Stimulated activated CD4-positive, alpha-beta T cell treated with anti-CD3 and anti-CD28 coated beads, Interleukin-2, amount 100 ng/mL, for 4 hours (primary cell): ENCODE measurements at places on chromosomes 13 and 19.

DNA sequence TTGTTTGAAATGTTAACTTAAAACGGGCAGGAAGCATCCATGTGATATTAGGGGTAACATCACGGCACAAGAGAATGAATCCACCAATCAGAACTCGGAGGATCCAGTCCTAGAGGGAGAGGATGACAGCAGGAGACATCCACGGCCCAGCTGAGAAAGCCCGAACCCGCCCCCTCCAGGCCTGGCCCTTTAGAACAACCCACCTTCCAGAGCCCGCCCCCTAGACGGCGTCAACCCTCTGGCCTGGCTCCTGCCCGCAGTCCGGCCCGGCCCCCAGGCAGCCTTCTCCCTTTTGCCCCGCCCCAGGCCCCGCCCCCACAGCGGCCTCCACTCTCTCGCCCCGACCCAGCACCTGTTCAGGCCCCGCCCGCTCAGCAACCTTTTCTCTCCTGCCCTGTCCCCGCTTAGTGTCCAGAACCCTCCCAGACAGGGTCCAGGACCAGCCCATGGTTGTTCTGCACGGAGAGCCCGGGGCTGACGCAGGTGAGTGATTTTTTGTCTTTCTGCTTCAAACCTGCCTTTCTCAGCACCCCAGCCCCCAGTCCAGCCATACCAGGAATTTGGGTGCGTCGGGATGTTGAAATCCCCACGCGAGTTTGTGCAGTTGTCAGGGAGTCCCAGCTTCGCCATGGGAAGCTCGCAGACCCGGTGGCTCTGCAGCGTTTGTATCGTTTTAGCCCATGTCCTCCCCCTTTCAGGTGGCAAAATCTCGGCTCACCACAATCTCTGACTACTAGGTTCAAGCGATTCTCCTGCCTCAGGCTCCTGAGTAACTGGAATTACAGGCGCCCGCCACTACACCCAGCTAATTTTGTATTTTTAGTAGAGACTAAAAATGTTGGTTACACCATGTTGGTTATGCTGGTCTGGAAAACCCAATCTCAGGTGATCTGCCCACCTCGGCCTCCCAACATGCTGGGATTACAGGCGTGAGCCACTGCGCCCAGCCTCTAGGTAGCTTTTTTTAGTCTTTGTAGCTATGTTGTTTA lies 16.1 kb downstream of the ZNF816 start:
- DNase-seq = no peak

DNA sequence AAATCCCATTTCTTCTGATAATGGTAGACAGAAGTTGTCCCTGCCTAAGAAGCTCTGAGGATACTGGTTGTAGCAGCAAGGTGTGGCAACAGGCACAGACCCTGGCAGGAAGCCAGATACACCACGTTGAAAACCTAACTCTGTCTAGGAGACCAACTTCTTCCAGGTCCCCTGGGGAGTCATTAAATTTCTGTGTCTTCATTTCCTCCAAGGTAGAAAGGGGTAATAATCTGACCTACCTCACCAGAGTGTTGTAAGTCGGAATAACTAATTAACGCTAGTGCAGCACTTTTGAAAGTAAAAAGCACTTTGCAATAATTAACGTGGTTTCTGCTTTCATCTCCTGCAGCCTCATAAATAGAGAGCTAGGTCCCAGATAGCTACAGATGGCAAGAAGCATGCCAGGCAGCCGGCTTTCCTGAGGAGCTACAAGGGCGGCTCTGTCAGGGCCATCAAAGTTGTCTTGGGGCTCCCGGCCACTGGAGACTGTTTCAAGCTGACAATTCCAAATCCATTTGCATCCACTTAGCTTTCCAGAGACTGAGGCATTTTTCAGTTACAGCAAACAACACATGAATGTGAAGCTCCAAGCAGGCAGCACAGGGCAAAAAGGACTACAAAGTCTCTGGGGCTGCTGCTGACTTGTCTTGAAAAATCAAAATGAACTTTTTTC lies 176.2 kb downstream of the FOXO1 start:
- peak; percentile 30 for DNase-seq

- no peak for DNase-seq
Measured at GRCh38 chr19:21585281-21585890, 80.0 kb downstream of the ZNF429 start.

DNA sequence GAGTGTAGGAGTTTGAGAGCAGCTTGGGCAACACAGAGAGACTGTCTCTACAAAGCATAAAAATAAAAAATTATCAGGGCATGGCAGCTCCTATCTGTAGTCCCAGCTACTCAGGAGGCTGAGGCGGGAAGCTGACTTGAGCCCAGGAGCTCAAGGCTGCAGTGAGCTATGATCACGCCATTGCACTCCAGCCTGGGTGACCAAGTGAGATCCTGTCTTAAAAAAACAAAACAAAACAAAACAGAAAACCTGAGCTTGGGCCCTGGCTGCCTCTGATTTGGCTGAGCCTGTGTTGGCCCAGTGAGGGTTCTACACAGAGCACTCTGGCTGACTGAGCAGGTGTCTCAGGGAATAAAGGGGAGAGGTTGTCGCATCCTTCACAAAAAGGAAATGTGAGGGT lies 8.0 kb downstream of the SLC7A9 start:
- DNase-seq = no peak

- no peak for DNase-seq
Measured at GRCh38 chr13:112842931-112843391, 126.1 kb upstream of the MCF2L start.

- no peak for DNase-seq
Measured at GRCh38 chr13:84279166-84279565, 396.9 kb upstream of the SLITRK1 start.

DNA sequence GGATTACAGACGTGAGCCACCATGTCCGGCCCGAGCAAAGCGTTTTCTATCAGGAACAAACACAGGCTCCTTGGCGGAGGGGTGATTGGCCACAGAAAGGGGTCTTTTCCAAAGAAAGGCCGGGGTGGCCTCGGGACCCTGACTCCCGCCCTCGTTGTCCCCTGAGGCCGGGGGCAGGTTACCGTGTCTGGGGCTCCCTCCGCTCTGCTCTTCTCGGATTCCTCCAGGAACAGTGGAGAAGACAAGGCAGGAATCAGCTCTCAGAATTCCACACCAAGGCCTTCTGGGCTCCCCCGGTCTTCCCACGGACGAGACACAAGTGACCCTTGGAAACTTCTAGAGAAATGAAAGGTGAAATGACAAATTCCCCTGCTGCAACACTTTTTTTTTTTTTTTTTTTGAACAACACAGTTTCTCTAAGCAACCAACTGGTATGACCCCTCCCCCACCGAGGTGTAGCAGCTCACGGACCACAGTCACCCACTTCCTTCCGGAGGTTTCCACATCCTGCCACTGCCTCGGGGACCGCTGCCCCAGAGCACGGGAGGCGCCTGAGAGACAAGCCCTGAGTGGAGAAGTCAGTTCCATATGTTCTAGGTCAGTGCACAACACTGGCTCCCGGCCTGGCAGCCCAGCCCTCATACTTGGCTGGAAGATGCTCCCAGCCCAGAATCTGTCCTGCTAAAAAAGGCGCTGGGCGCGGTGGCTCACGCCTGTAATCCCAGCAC lies 11.0 kb downstream of the MOB3A start:
- peak; percentile 86 for DNase-seq
